ENCODE measurements at places on chromosomes 5 and 9.

- no peak overlapping the region for H3K4me3 ChIP-seq
- peaks cover 3% of the 10 kb centered on the region for H3K4me1 ChIP-seq
- H3K36me3 ChIP-seq: peaks cover 72% of the 10 kb centered on the region
These were observed 5.1 kb downstream of the RPL12 start for GRCh38 chr9:127445851-127446712.

- H3K36me3 ChIP-seq: no peaks in the 10 kb centered on the region
- peaks cover 41% of the 10 kb centered on the region for H3K4me1 ChIP-seq
- DNase-seq: no peak
These were observed 197.0 kb downstream of the AOPEP start for GRCh38 chr9:94923326-94924089.

DNA sequence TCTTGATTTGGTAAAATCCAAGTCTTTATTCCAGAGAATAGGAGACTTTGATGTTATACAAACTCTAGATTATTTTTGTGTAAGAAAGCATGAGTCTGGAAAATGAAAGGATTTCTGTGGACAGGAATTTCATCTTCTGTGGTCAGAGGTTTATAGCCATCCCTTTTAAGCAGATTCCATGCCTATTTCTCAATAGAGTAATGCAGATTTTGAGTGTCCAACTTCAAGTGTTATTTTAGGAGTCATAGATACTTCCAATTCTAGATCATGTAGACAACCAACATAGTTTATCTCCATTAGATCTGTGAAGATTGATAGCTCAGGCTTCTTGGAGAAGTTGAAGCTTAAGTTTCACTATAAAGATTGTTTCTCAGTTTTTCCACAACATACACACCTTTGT is 379.7 kb downstream of the PSAT1 start:
- no peaks in the 10 kb centered on the region for H3K36me3 ChIP-seq
- no peaks in the 10 kb centered on the region for H3K4me1 ChIP-seq
- peak; percentile 36 for DNase-seq
- H3K4me3 ChIP-seq: no peak overlapping the region
- peak overlapping the region; percentile 87 for H3K27ac ChIP-seq

- no peak overlapping the region for H3K27ac ChIP-seq
- no peak overlapping the region for H3K4me3 ChIP-seq
- H3K36me3 ChIP-seq: no peaks in the 10 kb centered on the region
- no peaks in the 10 kb centered on the region for H3K27me3 ChIP-seq
These were observed 658.6 kb downstream of the NR2F1-AS1 start for GRCh38 chr5:92922231-92922967.

GRCh38 chr9:89405826-89406225 is 87.5 kb downstream of the SECISBP2 start:
- H3K36me3 ChIP-seq: peaks cover 45% of the 10 kb centered on the region
- no peak overlapping the region for H3K27ac ChIP-seq
- DNase-seq: no peak
- H3K27me3 ChIP-seq: no peaks in the 10 kb centered on the region

GRCh38 chr5:145979270-145980223 is 43.2 kb downstream of the SH3RF2 start:
- H3K27ac ChIP-seq: peak overlapping the region; percentile 23
- H3K4me3 ChIP-seq: no peak overlapping the region
- no peaks in the 10 kb centered on the region for H3K27me3 ChIP-seq

- H3K27me3 ChIP-seq: no peaks in the 10 kb centered on the region
- H3K4me1 ChIP-seq: peaks cover 8% of the 10 kb centered on the region
- peaks cover 17% of the 10 kb centered on the region for H3K36me3 ChIP-seq
- no peak overlapping the region for H3K4me3 ChIP-seq
- no peak for DNase-seq
These were observed 621 bp downstream of the PCDHGA11 start for GRCh38 chr5:141421489-141421855.

- no peak overlapping the region for H3K27ac ChIP-seq
- no peaks in the 10 kb centered on the region for H3K4me1 ChIP-seq
- no peak overlapping the region for H3K4me3 ChIP-seq
- no peak for DNase-seq
These were observed 157.1 kb downstream of the CCDC192 start for GRCh38 chr5:127860291-127860690.

DNA sequence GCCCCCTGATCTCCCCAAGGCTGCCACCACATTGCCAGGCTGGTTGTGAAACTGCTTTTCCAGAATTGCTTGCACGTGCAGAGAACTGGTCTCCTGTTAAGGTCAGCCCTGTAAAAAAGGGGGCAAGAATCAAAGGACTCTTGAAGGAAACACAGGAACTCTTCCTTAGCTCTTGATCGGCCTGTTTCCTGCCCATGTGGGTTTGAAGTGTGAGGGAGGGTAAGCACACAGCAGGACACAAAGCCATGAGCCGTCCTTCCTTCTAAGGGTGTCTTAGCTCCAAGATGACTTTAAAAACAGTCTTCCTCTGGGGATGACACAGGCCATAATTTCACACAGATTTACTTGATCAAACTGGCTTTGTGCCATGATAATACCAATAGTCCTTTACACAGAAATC is 36.1 kb downstream of the TEK start:
- no peaks in the 10 kb centered on the region for H3K36me3 ChIP-seq
- DNase-seq: no peak
- no peak overlapping the region for H3K4me3 ChIP-seq
- H3K27ac ChIP-seq: no peak overlapping the region
- no peaks in the 10 kb centered on the region for H3K27me3 ChIP-seq

DNA sequence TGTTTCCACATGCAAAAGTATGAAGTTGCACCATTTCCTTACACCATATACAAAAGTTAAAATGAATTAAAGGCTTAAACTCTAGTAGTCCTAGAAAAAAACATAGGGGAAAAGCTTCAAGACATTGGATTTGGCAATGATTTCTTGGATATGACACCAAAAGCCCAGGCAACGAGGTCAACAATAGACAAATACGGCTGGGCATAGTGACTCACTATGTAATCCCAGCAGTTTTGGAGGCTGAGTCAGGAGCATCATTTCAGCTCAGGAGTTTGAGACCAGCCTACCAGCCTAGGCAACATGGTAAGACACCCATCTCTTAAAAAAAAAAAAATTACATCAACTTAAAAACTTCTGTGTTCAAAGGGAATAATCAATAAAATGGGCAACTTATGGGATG is 30.9 kb upstream of the SREK1 start:
- H3K27ac ChIP-seq: no peak overlapping the region
- peak; percentile 52 for DNase-seq
- no peak overlapping the region for H3K4me3 ChIP-seq
- H3K27me3 ChIP-seq: no peaks in the 10 kb centered on the region
- H3K36me3 ChIP-seq: no peaks in the 10 kb centered on the region
- H3K4me1 ChIP-seq: no peaks in the 10 kb centered on the region

GRCh38 chr5:110195288-110195687 is 505.6 kb downstream of the MAN2A1 start:
- no peak overlapping the region for H3K4me3 ChIP-seq
- no peaks in the 10 kb centered on the region for H3K27me3 ChIP-seq
- H3K27ac ChIP-seq: no peak overlapping the region

DNA sequence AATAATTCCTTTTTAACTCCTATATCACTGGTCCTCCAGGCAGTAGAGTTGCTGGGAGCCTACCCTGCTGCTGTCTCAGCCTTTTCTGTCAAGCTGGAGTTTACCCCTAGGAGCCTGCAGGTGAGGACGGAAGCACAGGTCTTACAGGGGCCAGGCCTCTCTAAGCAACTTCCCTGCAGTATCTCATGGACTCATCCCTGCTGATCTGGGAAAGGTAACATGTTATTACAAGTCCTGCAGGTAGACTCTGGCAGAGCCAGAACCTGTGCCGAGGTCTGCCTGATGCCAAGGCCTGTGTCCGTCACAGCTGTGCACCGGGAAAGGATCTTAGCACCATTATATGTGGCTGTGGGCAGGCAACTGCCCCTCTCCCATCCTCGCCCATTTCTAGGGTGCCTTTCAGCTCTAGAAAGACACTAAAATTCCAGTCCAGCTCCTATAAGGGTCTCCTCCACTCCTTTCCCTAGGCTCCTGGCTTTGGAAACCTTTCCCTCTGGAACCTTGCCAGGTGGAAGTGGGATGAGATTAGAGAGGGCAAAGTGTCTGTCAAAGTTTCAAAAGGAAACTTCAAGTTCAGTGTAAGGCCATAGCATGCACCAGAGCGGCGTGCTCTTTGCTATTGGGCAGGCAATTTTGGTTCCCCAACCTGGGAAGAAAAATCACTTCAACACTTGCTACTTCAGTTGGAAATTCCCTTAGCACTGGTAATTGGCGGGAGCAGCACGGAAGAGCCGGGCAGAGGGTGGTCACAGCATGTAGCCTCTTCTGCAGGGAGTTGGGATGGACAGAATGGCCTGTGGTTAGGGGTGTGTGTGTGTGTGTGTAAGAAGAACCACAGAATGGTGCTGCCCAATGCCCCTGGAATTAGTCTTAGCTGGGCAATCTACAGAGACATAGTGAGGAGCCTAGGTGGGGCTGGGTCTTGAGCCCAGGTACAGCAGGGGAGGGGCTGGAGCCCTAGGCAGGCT is 17.5 kb downstream of the TMEM171 start:
- no peak overlapping the region for H3K4me3 ChIP-seq
- H3K4me1 ChIP-seq: peaks cover 32% of the 10 kb centered on the region
- H3K27me3 ChIP-seq: peaks cover 7% of the 10 kb centered on the region

- no peaks in the 10 kb centered on the region for H3K4me1 ChIP-seq
- no peak for DNase-seq
- no peak overlapping the region for H3K4me3 ChIP-seq
- no peaks in the 10 kb centered on the region for H3K36me3 ChIP-seq
These were observed 138.9 kb upstream of the PHYKPL start for GRCh38 chr5:178371362-178372111.

GRCh38 chr5:170636206-170636605 is 132.4 kb downstream of the KCNIP1 start:
- H3K4me1 ChIP-seq: peaks cover 22% of the 10 kb centered on the region

GRCh38 chr5:160556846-160557245 is 135.2 kb downstream of the PTTG1 start:
- no peak overlapping the region for H3K27ac ChIP-seq
- H3K36me3 ChIP-seq: no peaks in the 10 kb centered on the region
- peaks cover 12% of the 10 kb centered on the region for H3K27me3 ChIP-seq

DNA sequence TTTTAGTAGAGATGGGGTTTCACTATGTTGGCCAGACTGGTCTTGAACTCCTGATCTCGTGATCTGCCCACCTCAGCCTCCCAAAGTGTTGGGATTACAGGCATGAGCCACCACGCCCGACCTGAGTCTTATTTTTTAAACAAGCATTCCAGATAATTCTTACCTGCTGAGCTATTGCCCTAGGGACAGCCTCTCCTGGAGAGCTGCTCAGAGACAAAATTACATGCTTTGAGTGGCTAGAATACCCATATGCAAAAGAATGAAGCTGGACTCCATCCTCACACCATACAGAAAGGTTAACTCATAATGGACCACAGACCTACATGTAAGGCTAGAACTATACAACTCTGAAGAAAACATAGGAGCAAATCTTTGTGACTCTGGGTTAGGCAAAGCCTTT is 41.6 kb downstream of the GTF3C4 start:
- no peaks in the 10 kb centered on the region for H3K4me1 ChIP-seq
- no peak overlapping the region for H3K4me3 ChIP-seq
- DNase-seq: no peak
- H3K27me3 ChIP-seq: peaks cover 6% of the 10 kb centered on the region
- H3K27ac ChIP-seq: no peak overlapping the region

DNA sequence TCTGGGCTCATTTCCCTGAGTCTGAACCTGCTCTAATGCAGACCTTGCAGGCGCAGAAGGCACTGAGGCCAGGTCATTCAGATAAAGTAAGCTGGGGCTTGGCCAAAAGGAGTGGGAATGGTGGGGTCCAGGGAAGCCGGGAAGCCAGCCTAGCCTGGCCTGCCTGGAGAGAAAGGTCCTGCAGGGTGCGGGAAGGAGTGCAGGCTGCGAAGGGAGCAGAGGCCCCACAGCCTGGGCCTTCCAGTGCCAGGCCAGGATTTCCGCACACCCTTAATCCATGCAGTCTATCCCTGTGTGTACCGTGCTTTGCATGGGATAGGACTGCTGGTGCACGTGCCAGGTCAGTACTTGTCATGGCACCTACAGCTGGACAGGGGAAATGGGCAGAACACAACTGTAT is 3.6 kb upstream of the STING1 start:
- no peak overlapping the region for H3K27ac ChIP-seq
- no peaks in the 10 kb centered on the region for H3K36me3 ChIP-seq
- no peak for DNase-seq
- H3K4me1 ChIP-seq: peaks cover 13% of the 10 kb centered on the region
- H3K27me3 ChIP-seq: no peaks in the 10 kb centered on the region

- H3K4me3 ChIP-seq: no peak overlapping the region
- DNase-seq: peak; percentile 77
- peaks cover 39% of the 10 kb centered on the region for H3K4me1 ChIP-seq
- no peaks in the 10 kb centered on the region for H3K27me3 ChIP-seq
- peak overlapping the region; percentile 11 for H3K27ac ChIP-seq
These were observed 27.2 kb downstream of the PCDHGC5 start for GRCh38 chr5:141515946-141516671.

GRCh38 chr5:14136228-14136627 is 6.9 kb upstream of the TRIO start:
- no peaks in the 10 kb centered on the region for H3K36me3 ChIP-seq
- no peak overlapping the region for H3K4me3 ChIP-seq
- no peaks in the 10 kb centered on the region for H3K27me3 ChIP-seq
- DNase-seq: no peak

DNA sequence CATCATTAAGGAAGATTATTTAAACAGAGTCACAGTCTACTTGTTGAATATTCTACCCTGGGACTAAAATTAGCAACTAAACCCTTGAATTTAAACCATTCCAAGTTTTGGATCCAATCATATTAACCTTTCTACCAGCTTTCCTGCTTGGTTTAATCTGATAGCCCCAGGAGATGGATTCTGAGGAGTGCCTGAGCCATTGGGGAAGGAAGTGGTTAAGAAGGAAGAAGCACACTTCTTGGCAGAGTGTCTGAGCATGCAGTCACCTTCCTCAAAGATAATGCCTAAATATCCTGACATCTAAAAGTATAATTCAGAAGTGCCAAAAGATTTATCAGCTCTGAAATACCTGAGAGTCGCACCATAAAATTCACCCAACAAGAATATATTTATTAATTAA is 74.1 kb upstream of the SNCAIP start:
- no peaks in the 10 kb centered on the region for H3K4me1 ChIP-seq
- no peak overlapping the region for H3K27ac ChIP-seq
- no peaks in the 10 kb centered on the region for H3K27me3 ChIP-seq
- no peak for DNase-seq
- no peak overlapping the region for H3K4me3 ChIP-seq

- no peaks in the 10 kb centered on the region for H3K36me3 ChIP-seq
- no peak overlapping the region for H3K27ac ChIP-seq
These were observed 19.6 kb upstream of the MAN2A1 start for GRCh38 chr5:109669991-109670706.

Data from mesenchymal stem cell (in vitro differentiated cells and primary cell).